Astrocyte of the hippocampus (primary cell): ENCODE measurements at places on chromosomes 3 and 15.

DNA sequence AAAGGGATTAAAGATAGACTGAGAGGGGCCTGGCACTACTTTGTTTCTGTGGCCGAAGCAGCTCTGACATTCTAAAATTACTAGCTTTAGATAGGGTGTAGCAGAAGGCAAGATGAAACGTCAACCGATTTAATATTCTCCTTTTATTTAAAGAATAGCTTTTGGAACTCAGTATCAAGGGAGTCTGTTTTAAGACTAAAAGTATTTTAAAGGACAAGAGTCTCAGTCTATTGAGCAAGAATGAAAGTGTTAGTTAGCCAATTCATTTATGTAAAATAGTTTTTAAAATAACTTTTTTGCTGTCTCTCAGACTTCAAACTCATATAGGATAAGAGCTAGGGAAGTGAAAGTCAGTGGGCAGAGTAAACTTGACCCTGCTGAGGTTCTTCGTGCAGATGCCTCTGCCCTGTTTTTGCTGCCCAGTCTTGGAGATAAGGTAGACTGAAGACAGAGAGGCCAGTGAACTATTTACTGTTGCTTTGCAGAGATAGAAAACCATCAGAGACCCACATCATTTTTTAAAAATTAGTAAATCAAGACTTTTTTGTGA lies 1090.9 kb downstream of the ROBO2 start:
- DNase-seq: no peak

GRCh38 chr3:52097851-52098507 lies 41.6 kb upstream of the DUSP7 start:
- no peak for DNase-seq

DNA sequence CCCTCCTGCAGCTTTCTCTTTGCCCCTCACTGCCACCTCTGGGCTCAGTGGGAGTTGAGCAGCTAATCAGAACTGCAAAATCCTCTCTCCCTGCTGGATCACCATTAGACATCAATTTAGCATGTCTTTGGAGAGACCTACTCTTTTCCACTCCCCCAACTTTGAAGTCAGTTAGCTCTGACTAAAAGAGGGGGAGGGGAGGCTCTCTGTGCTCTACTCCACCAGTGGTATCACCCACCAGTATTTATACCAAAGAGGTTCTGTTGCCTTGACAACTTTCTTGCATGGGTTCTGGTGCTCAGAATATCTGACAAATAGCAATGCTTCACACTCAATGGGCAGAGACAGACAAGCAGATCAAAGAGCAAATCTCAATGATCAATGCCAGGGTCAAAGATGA lies 146.2 kb upstream of the ROPN1 start:
- no peak for DNase-seq

- DNase-seq: no peak
These were observed 23.8 kb downstream of the CXCR6 start for GRCh38 chr3:45966950-45967640.
